ENCODE measurements at places on chromosomes 11 and 22. TPM values are rescaled to one million over a fixed set of nuclear protein-coding genes. Genes with fewer than 3 reads are reported as not detected.

PSMD13 gene
- 46.1 TPM for total RNA-seq

DNA sequence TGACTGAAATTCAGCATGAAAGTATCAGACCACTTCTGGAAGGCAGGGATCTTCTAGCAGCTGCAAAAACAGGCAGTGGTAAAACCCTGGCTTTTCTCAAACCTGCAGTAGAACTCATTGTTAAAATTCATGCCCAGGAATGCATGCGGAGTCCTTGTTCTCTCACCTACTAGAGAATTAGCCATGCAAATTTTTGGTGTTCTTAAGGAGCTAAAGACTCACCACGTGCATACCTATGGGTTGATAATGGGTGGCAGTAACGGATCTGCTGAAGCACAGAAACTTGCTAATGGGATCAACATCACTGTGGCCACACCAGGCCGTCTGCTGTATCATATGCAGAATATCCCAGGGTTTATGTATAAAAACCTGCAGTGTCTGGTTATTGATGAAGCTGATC, 19.1 kb downstream of the ZBTB44 start:
- no peaks in the 10 kb centered on the region for H3K27me3 ChIP-seq
- no peaks in the 10 kb centered on the region for H3K4me1 ChIP-seq
- H3K36me3 ChIP-seq: no peaks in the 10 kb centered on the region
- H3K4me3 ChIP-seq: no peak overlapping the region

OR5AL1 gene
- total RNA-seq: not detected

DNA sequence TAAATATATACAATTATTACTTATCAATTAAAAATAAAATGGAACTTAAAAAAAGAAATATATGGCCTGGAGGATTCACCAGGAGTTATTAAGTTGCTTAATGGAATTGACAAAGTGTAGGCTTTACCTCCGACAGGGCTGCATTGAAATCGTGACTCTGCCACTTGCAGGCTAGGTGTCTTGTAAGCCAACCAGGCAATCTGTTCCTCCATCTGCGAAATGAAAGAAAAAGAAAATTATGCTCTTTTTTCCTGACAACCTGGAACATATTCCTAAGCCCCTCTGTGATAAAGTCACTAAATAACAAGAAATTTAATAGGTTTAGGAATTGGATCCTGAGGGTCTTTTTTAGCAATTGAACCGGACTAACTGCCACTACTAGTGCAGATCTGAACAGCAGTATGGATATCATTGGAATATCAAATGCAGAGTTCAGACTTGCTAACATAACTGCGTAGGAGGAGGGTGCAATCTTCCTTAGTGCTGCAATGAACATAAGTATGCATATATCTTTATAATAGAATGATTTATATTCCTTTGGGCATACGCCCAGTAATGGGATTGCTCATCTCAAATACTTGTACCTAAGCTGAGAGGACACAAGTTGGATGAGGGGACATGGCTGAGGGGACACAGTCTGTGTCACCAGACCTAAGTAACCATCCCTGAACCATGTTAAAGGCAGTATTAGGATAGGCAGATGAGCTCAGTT, 42.5 kb upstream of the CEP126 start:
- no peaks in the 10 kb centered on the region for H3K27me3 ChIP-seq
- no peak for DNase-seq
- no peak overlapping the region for H3K4me3 ChIP-seq
- H3K4me1 ChIP-seq: no peaks in the 10 kb centered on the region
- H3K36me3 ChIP-seq: no peaks in the 10 kb centered on the region
- H3K27ac ChIP-seq: no peak overlapping the region

SLC29A2 gene
- total RNA-seq: 1.2 TPM

DNA sequence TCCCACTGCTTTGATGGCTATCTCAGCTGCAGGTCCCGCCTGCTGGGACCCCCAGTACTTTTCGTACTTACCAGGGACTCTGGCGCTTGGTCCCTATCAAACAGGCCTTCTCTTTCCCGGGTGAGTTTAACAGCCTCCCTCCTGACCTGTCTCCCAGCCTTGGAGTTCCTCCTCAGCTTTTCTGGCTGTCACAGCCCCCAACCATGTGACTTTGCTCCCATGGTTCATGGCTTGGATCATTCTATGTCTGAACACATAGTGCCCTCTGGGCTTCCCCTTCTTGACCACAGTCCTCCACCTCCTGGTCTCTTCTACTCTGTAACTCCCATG, 56.9 kb downstream of the PARVA start:
- no peaks in the 10 kb centered on the region for H3K36me3 ChIP-seq
- no peak overlapping the region for H3K4me3 ChIP-seq
- no peak overlapping the region for H3K27ac ChIP-seq
- H3K27me3 ChIP-seq: no peaks in the 10 kb centered on the region
- no peak for DNase-seq

DNA sequence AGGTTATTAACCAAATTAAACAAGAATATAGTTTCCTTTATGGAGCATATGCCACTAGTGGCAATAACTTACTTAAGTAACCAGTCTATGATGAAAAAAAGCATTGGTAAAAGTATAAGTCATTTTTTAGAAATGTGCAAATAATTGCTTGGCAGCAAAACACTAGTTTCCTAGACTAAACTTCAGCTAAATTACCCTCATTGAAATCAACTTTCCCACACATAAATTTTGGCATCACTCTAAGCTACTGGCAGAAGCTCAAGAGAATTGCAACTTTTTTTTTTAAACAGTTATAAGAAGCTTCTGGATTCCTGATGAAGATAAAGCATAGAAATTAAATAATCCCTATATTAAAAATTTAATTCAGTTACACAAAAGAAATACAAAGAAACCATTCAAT, 12.5 kb downstream of the CCDC34 start:
- H3K36me3 ChIP-seq: no peaks in the 10 kb centered on the region
- no peak overlapping the region for H3K4me3 ChIP-seq
- H3K27me3 ChIP-seq: no peaks in the 10 kb centered on the region
- DNase-seq: no peak
- peak overlapping the region; percentile 15 for H3K27ac ChIP-seq
- no peaks in the 10 kb centered on the region for H3K4me1 ChIP-seq

DNA sequence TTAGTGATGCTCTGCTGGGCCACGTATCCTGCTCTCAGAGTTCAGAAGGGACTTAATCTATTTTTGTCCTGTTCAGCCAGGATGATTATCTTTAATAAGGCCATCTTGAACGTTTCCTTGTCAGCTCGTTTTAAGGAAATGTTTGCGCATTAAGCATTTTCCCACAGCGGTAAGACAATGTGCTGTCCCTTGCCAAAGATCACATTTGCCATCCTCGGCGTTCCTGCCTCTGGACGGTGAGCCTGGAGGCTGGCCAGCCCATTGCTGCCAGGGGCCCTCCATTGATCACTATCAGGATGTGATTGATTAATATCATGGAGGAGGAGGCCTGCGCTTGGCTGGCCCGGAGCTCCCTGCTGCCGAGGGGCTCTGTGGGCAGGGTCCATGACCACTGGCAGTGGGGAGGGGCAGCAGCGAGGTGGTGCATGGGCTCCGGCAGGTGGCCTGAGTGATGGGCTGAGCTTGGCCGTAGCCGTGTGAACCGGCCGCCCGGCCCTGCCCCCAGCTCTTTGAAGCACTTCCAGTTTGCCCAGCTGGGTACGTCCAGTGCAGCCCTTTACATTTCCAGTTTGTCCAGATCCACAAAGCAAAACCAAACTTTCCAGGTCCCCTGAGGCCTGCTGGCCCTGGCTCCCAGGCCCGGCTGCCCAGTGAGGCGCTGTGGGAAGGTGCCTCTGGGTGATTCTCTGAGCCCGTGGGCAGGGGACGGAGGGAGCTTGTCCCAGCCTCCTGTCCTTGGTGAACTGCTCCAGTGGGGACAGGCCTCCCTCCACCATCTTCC, 49.5 kb upstream of the SMIM38 start:
- H3K36me3 ChIP-seq: no peaks in the 10 kb centered on the region
- peak; percentile 43 for DNase-seq
- no peak overlapping the region for H3K27ac ChIP-seq
- no peaks in the 10 kb centered on the region for H3K27me3 ChIP-seq
- no peak overlapping the region for H3K4me3 ChIP-seq

GRCh38 chr22:46592390-46592872, 27.8 kb upstream of the GRAMD4 start:
- H3K27ac ChIP-seq: peak overlapping the region; percentile 48
- DNase-seq: peak; percentile 51
- no peak overlapping the region for H3K4me3 ChIP-seq

OR52E5 gene
- total RNA-seq: not detected

GRCh38 chr11:121347813-121348212, 55.2 kb downstream of the SC5D start:
- no peaks in the 10 kb centered on the region for H3K27me3 ChIP-seq
- H3K4me3 ChIP-seq: no peak overlapping the region
- no peak overlapping the region for H3K27ac ChIP-seq
- H3K4me1 ChIP-seq: no peaks in the 10 kb centered on the region
- no peaks in the 10 kb centered on the region for H3K36me3 ChIP-seq

DNA sequence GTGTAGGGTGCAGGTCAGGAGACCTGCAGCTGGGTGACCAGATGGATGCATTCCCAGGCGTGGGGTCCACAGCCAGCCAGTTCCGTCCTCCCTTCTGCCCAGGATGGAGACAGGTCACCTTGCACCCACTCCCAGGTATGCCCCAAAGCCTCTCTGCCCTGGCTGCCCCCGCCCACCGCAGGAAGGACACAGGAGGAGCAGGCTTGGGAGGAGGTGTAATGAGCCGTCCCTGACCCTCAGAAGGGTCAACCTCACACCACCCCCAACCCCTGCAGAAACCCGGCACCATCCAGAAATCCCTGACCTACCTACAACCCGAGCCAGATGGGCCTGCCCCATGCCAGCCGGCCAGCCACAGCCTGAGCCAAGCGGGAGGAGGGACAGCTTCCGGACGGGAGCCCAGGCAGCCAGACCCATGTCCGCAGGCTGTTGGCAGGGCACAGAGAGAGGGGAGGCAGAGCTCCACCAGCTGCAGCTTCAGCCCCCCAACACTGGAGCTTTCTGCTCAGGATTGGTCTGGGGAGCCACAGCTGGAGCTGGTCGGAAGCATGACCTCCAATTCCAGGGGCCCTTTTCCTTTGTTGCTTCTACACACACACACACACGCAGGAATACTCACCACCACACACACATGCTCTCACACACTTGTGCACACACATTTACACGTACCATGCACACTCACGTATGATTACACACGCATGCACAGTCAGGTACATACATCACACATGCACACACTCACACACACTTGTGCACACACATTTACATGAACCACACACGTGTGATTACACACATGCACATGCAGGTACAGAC, 5.3 kb downstream of the IFITM10 start:
- no peaks in the 10 kb centered on the region for H3K36me3 ChIP-seq
- H3K27me3 ChIP-seq: no peaks in the 10 kb centered on the region
- peak; percentile 86 for DNase-seq

DNA sequence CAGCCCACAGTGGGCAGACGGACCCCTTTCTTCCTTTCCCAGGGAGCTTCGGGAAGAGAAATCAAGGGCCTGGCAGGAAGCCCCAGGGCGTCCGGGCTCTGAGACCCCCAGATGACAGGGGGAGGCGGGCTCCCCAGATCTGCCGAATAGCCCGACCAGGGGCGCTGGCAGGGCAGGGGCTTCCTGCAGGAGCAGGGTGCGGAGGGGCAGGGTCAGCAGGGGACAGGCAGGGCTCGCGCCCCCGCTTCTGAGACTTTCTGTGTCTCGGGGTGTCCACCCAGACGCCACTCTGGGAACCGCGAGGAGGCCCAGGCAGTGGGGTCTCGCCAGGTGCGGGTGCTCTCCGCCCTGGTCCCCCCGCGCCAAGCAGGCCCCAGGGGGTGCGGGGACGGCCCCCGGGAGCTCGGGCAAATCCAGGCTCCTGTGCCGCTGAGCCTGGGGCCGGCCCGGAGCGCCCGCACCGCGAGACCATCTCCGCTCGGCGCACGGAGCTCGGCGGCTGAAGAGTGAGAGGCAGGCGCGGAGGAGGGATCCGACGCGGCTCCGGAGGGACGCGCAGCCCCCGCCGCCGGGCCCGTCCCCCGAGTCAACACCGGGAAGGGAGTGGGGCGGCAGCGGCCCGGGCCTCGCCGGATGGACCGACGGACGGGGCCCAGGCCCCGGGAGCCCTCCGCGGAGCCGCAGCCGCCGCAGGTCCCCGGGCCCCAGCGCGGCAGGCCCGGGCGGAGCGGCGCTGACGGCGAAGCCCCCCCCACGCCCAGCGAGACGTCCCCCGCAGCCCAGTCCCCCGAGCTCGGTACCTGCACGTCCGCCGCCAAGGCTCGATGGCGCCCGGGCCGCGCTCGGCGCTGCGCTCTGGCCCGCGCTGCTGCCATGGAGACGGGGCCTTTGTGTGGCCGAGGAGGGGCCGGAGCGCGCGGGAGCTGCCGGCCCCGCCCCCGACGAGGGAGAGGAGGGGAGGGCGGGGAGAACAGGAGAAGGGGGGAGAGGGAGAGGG, at the start of gene PLXNB2:
Gene PLXNB2, minus strand, starts transcription at position 894 of the 997 bp plus-strand sequence. CDS start 17,062 bp downstream, outside the sequence.
- peak within 1 kb of the TSS; percentile 88 for H3K4me3 ChIP-seq
- H3K4me1 ChIP-seq: peaks cover 25% of the 10 kb centered on the region
- DNase-seq: peak; percentile 82
- H3K27ac ChIP-seq: peak within 1 kb of the TSS; percentile 65
- no peaks in the 10 kb centered on the region for H3K36me3 ChIP-seq
- no peaks in the 10 kb centered on the region for H3K27me3 ChIP-seq

DNA sequence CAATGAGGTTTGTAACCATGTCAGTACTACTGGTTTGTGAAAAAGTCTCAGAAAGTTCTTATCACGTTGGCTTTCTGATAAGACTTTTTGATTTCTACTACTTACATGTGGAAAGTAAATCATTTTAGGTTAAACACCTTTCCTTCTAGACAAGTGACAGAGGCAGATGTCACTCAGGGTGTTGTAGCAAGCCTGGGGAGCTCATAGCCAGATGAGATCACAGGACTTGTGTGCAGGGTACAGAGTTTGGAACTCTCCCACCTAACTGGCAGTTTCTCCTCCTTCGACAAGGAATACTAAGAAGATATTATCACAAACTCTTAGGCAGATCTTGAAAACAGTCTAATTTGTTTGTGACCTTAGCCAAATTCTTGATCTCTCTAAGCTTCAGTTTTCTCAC, 49.4 kb upstream of the PICALM start:
- H3K4me3 ChIP-seq: no peak overlapping the region
- H3K36me3 ChIP-seq: no peaks in the 10 kb centered on the region
- no peak for DNase-seq
- no peaks in the 10 kb centered on the region for H3K4me1 ChIP-seq

GRCh38 chr11:12159351-12160099, 49.1 kb downstream of the MICAL2 start:
- no peaks in the 10 kb centered on the region for H3K27me3 ChIP-seq
- H3K27ac ChIP-seq: no peak overlapping the region
- no peak overlapping the region for H3K4me3 ChIP-seq
- peaks cover 16% of the 10 kb centered on the region for H3K36me3 ChIP-seq

MED17 gene
- total RNA-seq: 10.1 TPM

DERL3 gene
- 2.2 TPM for total RNA-seq

GRCh38 chr11:118918128-118918685, 7.5 kb downstream of the BCL9L start:
- no peaks in the 10 kb centered on the region for H3K27me3 ChIP-seq
- peaks cover 87% of the 10 kb centered on the region for H3K4me1 ChIP-seq
- peak overlapping the region; percentile 40 for H3K4me3 ChIP-seq
- peak overlapping the region; percentile 74 for H3K27ac ChIP-seq

Measured in right lobe of liver (tissue), 6 donors.